Activated CD4-positive, alpha-beta T cell treated with anti-CD3 and anti-CD28 coated beads, Interleukin-10, Interleukin-2, amounts not matched to agents 100 ng/mL and 50 ng/mL, durations not matched to agents 16 hours and 8 hours (primary cell): ENCODE measurements at places on chromosomes 6 and 20.
A peak's percentile ranks its signal among the peaks of the same experiment; 100 is the strongest.

- no peak for DNase-seq
Measured at GRCh38 chr20:44695674-44696300, 19.4 kb upstream of the CCN5 start.

DNA sequence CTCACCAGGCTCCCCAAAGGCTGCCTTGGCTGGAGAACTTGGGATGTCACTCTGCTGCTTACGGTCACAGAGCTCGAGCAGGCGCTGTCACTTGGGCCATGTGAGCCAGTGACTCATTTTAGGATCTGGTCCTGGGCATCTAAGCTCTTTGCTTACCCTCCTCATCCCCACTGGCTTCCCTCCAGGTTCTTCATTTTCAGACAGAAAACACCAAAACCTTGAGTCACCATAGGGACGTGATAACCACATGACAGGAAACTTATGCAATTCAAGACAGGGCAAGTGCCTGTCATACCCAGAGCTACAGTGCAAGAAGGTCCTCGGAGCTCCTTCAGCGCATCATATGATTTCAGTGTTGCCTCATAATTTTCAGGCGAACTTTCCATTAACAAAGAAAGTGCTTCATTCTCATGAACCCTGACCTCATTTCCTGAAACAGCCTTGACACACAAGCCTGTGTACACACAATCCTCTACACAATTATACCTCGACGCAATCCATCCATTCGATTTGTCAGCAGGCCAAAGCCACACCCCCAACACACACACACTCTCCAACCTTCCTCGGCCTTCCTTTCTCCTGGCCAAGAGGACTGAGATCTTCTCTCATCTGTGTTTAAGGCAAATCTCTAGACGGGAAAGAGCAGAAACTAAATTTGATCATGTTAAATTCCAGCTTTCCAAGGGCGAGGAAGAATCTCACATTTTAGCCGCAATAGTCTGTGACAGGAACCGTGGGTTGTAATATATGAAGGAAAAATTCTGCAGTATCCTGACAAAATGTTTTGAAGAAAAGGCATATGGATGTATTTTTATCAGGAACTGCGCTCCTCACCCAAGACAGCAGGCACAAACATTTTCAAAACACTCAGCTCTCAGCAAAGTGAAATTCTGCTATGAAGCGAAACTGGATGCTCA is 25.3 kb downstream of the TBC1D7 start:
- peak; percentile 97 for DNase-seq

GRCh38 chr6:144394210-144394609 is 109.1 kb downstream of the UTRN start:
- no peak for DNase-seq

DNA sequence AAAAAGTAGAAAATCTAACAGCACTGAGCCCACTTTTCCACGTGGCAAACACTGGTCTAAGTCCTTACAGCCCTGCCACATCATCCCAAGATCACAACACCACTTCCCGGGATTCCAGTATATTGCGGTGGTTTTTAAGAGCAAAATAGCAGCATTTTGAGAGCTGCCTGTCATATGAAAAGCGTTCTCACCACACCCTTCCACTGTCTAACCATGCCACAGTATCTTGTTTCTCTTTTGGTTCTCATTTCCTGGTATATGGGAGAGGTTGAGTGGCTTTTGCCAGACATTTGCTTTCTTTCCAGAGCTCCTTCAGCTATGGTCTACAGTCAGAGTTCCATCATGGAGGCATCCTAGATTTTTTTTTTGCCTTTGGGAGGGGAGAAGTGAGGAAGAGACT is 243.0 kb downstream of the TSHZ2 start:
- DNase-seq: peak; percentile 56

DNA sequence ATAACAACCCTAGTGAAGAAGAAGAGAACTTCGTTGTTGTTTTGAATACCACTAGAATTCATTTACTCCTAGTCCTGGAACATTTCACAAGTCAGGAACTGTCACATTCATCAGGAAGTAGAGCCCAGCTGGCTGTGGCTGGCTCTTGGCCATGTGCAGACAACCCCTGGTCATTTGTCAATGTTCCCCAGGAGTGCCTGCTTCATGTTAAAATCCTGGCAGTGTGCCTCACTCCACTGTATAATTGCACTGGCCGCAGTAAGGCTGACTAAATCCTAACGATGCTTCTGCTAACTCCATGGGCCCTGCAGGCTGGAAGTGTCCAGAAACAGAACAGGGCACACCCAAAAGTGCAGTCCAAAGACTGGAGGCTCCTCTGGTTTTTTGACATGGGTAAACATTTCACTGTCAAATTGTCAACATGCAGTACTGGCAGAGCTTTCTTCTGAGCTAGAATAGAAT is 41.5 kb upstream of the ADGRF1 start:
- no peak for DNase-seq

DNA sequence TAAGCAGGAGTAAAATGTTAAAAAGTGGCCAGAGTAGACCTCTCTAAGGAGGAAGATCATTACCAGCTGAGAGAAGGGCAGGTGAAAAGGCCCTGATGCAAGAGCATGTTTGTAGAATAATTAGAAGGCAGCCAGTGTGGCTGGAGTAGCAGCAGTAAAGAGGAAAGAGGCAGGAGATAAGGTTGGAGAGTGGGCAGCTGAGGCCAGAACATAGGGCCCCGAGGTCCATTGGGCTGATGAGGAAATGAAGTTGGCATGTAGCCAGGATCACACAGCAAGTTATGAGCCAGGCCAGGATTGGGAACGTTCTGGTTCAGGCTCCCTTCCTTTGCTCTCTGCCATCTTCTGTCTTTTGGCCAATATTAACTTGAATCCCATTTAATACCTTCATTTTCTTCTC is 51.6 kb downstream of the RALY start:
- DNase-seq: no peak

GRCh38 chr6:157030755-157031154 is 253.6 kb downstream of the ARID1B start:
- DNase-seq: no peak

DNA sequence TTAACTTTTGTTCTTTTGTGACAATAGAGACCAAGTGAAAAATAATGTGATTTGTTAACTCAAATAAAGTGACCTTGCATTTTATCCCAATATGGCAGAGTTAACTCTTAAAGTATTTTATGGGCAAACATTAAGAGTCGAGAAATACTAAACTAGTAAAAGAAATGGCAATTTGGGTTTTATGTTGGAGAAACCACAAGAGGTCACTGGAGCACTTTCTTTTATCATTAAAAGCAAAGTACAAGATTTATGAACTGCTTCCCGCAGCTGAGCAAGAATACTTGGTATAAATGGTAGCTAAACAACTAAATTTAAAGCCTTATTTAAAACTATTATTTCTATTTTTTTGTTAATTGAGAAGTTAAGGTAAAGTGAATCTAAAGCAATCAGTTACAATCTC is 33.5 kb upstream of the MCM9 start:
- DNase-seq: peak; percentile 17
